Hepatocyte (in vitro differentiated cells): ENCODE measurements at places on chromosomes 12 and 14. TPM values are rescaled to one million over a fixed set of nuclear protein-coding genes. Genes with fewer than 3 reads are reported as not detected.

Gene ZNF891
- 2.2 TPM in 2 replicates for total RNA-seq

Gene CCNK
- total RNA-seq = 15.6 and 22.0 TPM in 2 replicates

- no peak for DNase-seq
These were observed 99.9 kb downstream of the FOXN3 start for GRCh38 chr14:89317051-89317691.

DNA sequence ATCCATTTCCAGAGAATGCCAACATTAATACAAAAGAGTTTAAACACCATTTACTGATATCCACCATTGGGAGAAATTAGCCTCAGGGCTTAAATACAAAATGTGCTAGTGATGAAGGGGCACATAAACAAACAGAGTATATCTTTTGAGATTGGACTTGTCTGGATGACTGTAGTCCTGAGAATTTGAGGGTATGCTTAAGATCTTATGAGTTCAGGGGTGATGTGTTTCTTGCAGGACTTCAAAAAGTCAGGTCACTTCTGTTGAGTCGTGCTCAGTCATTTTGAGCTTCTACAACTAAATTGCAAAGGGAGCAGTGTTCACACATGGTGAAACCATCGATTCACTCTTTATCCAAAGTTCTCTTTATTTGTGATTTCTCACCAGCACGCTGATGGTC lies 425.7 kb downstream of the ATP23 start:
- DNase-seq = no peak

Gene CIDEB
- total RNA-seq = 43.0 and 56.9 TPM in 2 replicates

Gene RNF212B
- 0.17 and 1.2 TPM in 2 replicates for total RNA-seq

- no peak for DNase-seq
These were observed 130.8 kb upstream of the RAP1B start for GRCh38 chr12:68479896-68480291.

Gene EML1
- total RNA-seq = 31.8 and 31.9 TPM in 2 replicates

Gene RDH5
- total RNA-seq = 36.2 and 48.7 TPM in 2 replicates
